Urinary bladder (tissue), 4 donors: ENCODE measurements at places on chromosomes 3 and 15. TPM values are rescaled to one million over a fixed set of nuclear protein-coding genes. Genes with fewer than 3 reads are reported as not detected.
A peak's percentile ranks its signal among the peaks of the same experiment; 100 is the strongest.

GRCh38 chr3:5349343-5349742 is 161.8 kb downstream of the EDEM1 start:
- DNase-seq: no peak

DNA sequence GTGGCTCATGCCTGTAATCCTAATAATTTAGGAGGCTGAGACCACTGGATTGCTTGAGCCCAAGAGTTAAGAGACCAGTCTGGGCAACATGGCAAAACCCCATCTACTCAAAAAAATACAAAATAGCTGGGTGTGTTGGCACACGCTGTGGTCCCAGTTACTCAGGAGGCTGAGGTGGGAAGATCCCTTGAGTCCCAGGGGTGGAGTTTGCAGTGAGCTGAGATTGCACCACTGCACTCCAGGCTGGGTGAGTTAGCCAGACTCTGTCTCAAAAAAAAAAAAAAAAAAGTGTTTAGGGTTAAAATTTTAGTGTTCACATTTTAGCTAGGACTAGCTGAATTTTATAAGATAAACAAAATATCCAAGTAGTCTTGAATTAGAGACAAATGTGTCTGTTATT is 1340.1 kb upstream of the EPHA6 start:
- DNase-seq: no peak

Gene ADGRG7
- 0.11 TPM for total RNA-seq

DNA sequence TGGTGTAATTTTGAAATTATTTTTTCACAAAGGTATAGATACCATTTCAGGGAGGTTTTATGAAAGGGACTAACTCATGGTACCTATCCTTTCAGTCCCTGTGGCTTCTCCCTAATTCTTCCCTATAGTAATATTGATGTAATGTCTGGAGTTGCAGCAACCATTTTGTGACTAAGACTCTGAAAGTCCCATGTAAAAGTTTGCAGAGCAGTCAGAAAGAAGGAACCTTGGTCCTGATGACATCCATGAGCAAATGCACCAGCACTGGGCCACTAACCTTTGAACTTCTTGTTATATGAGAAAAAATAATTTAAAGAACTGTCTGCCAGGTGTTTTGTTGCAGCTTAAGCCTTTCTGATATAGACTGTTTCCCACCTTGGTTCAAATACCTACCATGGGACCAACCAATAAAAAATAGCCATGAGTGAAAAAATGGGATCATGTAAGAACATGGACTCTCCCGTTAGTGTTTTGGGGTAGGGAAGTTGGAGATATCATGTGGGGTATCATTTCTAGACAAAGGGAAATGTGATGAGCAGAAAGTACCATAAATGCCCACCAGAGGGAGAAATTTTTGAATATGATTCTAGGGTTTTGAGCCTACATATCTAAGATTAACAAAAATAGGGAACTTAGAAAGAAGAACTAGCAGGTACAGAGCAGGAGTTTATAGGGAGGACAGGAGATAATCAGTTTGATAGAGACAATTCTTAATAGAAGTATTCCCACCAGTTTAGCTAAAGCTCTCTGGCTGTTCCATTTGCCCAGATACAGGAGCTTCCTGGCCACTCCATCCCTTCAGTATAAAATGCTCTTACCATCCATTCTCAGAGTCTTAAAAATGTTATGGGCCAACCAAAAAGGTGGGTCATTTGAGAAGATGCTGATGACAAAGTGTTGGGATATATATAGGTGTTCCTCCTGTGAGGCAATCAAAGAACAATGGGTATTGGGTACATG is 3.4 kb upstream of the CPOX start:
- DNase-seq: no peak

DNA sequence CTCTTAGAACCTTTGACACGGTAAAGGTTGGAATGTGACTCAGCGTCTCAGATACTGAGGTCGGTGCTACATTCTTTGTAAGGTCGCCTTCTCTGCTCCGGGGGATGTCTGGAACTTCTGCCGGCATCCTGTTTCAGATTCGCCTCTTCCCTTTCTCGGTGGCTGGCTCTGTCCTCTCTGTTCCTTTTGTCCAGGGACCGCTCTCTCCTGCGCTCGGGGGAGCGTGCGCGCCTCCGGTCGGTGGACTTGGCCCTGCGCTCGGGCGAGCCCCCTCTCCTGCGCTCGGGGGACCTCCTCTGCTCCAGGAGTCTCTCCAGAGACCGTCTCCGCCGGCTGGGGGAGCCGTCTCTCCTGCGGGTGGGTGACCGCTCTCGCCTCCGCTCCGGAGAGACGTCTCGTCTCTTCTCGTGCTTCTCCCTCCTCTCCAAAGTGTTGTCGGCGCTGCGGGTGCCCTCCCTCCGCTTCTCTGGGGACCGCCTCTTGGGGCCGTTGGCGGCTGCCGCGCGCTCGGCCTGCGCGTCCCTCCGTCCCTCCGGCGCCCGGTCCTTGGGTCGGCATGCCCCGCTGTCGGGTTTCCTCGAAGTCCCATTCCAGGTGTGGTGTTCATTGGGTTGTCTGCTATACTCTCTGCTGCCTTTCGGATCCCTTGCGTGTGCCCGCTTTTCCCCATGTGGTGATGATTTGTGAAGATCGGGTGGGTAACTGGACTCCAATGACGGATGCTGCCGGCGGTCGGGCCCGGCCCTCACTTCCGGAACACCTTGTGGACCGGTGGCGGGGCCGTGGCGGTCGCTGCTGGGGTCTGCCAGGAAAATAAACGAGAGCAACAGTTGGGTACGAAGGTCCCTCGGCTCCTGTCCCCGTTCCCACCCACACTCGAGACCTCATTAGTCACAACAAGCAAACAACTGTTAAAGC is 668.8 kb upstream of the ADAMTS9 start:
- no peak for DNase-seq

GRCh38 chr15:85440451-85440850 is 60.0 kb downstream of the AKAP13 start:
- DNase-seq: no peak

GRCh38 chr15:28977377-28978010 is 91.7 kb downstream of the APBA2 start:
- no peak for DNase-seq

Gene DUOX1
- total RNA-seq: 10.3 TPM

GRCh38 chr3:11014752-11015151 is 22.2 kb downstream of the SLC6A1 start:
- no peak for DNase-seq

Gene ESYT3
- 3.2 TPM for total RNA-seq

DNA sequence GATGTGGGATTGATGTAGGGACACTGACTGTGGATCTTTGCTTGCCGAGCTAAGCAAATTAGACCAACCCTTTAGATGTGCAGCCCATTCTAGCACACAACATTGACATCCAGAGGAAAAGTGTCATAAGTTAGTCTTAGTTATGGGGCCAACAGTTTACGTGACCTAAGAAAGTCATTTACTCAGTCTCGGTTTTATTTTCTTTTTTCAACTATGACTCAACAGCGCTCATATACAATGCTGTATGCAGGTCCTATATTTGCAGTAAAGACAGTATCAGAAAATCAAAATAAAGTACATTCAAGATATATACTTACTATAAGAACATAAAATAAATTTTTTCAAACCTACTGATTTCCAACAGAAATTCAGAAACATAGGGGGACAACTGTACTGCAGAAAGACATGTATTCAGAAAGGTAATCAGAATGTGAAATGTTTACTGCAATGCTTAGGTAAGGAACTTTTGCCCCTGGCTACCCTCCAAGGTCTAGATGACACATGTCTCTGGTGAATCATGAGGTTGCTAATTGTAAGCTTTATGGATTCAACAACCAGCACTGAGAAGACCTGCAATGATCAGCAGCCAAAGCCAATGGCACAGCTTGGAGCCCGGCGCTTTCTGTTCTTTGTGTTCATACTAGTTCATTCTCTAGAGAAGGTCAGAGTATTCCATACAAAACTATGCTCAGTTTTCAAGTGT is 317.5 kb upstream of the CNTN6 start:
- DNase-seq: no peak

- no peak for DNase-seq
These were observed 176.6 kb downstream of the XXYLT1 start for GRCh38 chr3:195094191-195094921.

DNA sequence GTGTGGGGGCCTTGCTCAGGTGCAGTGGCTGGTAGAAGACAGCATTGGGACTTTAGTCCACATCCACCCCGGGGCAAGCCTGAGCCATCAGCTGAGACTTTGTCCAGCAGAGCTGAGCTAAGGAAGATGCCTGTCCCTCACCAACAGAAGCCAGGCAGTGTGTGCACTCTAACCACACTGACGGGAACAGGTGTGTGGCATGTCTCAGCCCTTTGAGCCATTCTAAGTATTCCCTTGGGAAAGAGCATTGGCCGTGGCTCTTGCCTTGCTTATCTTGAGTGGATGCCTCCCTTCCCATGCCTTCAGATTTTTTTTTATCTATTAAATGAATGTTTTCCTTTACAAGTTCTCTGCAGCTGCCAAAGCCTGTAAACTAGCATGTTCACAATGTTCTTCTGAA is 3.5 kb downstream of the GABRA5 start:
- DNase-seq: no peak

Gene ISLR2
- 2.9 TPM for total RNA-seq

- no peak for DNase-seq
These were observed 3.0 kb downstream of the BUB1B start for GRCh38 chr15:40163657-40164416.

- no peak for DNase-seq
These were observed 534.5 kb upstream of the KCNMB2 start for GRCh38 chr3:178001670-178002101.

DNA sequence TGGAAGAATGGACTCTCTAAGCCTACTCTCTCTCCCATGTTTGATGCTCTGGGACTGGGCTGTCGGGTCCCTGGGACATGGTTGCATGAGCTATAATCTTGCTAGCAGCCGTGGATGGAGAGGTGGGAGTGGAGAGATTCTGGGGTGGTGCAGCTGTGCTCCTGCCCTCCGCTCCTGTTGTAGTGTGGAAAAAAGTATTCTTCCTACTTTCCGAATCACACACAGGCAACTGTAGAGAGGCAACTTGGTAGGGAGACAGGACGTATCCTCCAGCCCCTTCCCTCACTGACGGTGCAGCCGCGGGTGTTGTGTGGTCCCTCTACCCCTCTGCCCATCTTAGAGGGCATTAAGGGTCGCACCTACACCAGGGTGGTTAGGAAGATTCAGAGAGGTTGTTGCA is 281.4 kb upstream of the TLE3 start:
- no peak for DNase-seq

GRCh38 chr3:87732294-87732693 is 326.5 kb downstream of the CGGBP1 start:
- no peak for DNase-seq

Gene TMEM207
- not detected for total RNA-seq

DNA sequence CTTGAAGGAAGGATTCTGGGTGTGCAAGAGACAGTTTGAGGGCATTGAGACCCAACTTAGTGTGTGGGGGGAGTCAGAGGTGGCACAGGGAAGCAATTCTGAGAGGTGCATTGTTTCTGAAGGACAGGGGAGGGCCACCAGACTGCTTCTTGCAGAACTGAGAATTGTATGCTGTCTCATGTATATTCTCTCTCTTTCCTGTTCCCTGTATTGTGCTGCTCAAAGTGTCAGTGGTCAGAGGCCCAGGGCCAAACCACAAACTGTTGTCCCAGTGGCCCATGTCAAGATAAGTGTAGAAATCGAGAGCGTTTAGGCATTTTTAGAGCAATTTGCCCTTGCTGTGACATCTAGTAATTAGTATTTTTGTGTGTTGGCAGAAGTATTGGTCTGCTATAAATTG is 567.1 kb downstream of the EDEM1 start:
- no peak for DNase-seq

Gene IL5RA
- total RNA-seq: 0.69 TPM

- no peak for DNase-seq
These were observed 90.3 kb downstream of the FMN1 start for GRCh38 chr15:33104212-33104611.

GRCh38 chr3:69149586-69149985 is 27.2 kb upstream of the LMOD3 start:
- no peak for DNase-seq

GRCh38 chr15:44101944-44102343 is 93.1 kb downstream of the FRMD5 start:
- no peak for DNase-seq

GRCh38 chr15:70235347-70235746 is 137.6 kb upstream of the TLE3 start:
- no peak for DNase-seq

DNA sequence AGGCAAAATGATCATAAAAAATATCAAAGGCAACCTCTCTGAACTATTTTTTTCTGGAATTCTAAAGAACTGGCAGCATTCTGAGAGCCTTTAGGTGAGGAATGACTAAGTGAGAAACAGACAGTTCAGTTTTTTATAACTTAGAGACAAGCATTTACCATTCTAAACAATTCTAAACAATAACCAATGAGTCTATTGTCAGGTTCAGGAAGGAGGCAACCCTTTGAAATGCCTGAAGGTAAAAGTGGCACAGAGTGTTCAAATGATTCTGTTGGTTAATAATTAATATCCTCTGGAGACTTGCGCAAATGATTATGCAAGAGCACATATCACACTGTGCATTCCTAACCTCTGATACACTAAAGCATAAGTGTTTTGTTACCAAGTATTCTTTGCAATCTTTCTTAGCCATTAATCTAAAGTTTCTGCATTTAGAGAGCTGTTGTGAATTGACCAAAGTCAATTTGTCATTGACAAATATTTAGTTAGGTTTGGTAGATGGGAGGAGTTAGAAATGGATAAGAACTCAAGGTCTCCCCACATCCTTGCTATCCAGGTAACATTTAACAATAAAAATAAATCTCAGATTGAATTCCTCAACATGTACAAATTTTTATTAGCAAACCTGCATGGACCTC is 9.2 kb upstream of the TGFBR2 start:
- DNase-seq: peak; percentile 51

DNA sequence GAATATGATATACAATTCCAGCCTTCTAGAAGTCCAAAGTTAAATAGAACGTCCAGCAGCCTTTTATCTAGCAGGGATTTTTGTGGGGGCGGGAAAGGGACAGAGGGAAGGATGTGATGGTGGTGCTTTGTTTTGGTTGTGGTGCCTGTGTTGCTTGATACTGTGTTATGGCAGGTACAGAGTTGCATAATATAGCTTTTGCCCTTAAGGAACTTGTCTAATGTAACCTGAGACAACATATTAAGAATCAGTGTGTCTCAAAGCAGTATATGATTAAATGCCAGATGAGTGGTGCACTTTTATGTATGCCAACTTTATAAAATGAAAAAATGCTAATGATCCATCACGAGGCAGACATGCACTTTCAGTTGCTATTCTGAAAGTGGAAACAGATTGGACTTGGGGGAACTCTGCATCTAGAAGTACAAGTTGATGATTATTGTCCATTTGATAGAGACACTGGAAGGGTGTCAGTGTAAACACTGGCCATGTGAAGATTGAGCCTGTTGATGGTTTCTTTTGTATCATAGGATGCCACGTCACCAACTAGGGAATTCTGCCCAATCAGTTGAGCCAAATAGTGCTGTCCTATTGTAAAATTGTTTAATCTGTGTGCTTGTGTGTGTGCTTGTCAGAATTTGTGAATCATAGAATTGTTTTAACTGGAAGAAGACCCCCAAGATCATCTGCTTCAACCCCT is 23.0 kb downstream of the NEO1 start:
- DNase-seq: no peak

DNA sequence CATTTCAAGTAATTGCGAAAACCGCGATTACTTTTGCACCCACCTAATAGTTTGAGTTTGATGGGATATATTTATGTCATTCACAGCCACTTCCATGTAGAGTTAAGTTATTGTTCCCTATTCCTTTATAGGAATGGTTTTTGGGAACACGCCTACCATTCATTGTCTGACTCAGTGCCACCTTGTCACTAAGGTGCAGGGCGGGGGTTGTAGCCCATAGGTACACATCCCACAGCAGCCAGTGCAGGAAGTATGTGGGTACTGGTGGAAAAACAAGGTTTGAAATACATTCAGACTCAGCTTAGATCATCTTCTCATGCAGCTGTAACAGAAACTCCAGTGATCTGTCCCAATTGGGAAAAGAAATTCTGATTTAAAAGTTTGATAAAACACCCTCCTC is 48.2 kb upstream of the CFAP161 start:
- DNase-seq: no peak
